ENCODE measurements at places on chromosomes 7 and 10.

GRCh38 chr10:48653944-48654698 lies 30.6 kb upstream of the WDFY4 start:
- DNase-seq: no peak

DNA sequence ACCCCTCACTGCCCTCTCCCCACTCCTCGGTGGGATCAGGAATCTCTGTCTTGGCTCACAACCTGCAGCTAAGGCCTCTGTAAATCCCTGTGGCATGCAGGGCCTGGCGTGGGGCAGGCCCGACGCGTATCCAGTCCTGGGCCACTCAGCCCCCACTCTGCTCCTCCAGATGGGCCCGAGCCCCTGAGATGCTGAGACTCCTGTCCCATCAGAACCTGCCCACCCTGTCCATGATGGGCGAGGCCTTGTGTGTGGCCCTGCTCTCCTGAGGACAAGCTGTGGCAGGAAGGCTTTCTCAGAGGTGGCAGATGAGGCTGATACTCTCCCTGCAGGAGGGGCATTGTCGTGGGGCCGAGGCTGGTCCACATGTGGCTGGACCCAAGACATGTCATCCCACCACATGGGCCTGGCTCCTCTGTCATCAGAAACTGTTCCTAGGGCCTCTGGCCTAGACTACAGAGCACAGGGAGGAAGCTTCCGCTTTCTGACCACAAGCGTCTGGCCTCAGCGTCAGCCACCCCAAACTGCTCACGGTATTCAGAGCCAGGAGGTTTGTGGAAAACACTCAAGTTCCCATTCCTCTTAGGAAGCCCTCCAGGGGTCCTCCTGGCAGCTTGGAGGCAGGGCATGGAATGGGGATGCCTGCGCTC lies 6.0 kb downstream of the ALOX5 start:
- DNase-seq: no peak

DNA sequence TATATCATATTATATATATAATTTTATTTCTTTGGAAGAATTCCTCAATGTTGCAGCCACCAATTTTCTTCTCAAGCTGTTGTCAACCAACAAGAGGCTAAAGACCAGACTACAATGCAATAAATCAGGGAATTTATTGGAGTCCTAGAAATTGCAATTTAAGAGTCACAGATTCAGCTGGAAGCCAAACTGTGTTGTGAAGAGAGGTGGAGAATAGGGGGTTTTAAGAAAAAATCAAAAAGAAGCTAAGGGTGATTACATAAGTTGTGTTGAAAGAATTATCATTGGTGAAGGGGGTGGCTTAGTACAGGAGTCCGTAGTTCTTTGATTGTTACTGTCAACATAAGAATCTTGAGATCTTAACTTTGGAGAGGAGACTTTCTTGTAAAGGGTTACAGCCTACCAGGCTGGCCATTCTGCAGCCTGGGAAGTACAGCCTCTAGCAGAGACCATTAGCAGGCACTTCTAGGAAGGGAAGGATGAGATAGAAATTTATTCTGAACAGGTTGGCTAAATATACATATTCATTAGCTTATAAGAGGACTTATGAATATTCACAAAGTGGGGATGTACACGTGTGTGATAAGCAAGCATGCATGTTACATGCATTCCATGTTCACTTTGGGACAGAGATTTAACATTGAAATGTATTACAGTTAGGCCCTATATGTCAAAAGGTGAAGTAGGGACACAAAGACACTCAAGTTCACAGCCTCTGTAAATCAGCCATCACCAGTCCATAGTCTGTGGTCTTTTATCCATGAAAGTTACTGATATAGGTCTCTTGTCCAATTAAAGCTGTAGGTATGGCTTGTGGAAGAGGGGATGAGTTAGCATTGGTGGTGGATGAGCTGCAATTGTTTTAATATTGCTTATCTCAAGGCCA lies 8.3 kb upstream of the TMEM168 start:
- DNase-seq: no peak

GRCh38 chr7:139618482-139619366 lies 95.2 kb downstream of the CLEC2L start:
- DNase-seq: no peak

- no peak for DNase-seq
These were observed 699 bp downstream of the NRAP start for GRCh38 chr10:113663142-113663541.

DNA sequence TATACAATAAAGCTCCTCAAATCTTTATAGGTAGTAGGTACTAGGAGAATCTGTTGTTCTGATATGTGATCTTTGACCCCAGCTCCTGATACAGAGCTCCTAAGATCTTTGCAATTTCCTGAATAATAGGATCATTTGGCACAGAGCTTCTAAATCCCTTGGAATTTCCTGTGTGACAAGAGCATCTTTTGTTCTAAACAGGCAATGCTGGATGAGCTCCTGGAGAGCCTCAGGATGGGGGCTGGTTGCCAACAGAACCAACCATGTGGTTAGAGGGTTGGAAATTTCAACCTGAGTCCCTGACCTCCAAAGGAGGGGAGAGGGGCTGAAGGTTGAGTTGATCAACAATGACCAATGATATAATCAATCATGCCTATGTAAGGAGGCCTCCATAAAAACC lies 629.0 kb downstream of the CCSER2 start:
- DNase-seq: no peak

GRCh38 chr10:21758696-21759095 lies 224.7 kb downstream of the MLLT10 start:
- no peak for DNase-seq

- DNase-seq: no peak
These were observed 21.7 kb upstream of the MACC1 start for GRCh38 chr7:20238754-20239324.

DNA sequence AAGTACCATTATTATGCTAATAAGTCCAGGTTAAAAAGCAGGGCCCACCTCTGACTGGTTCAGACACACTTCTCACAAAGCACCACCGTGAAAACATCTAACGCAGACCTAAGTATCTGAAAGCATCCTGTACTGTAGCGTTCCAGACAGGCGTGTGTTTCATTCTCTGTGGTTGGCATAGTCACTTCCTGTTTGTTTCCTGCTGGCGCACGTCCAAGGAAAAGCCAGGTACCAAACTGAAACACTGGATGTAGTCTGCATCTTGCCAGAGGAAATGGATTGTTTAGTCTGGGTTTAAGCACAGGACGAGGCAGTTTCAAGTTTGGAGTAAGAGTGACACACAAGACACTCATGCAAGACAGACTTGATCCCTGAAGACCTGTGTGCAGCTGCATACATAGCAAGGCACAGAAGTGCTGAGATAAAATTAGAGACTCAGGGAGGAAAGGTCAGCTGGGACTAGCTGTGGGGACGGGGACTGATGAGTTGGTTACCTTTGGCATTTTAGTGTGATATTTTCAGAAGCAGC lies 23.3 kb downstream of the BPGM start:
- DNase-seq: no peak

DNA sequence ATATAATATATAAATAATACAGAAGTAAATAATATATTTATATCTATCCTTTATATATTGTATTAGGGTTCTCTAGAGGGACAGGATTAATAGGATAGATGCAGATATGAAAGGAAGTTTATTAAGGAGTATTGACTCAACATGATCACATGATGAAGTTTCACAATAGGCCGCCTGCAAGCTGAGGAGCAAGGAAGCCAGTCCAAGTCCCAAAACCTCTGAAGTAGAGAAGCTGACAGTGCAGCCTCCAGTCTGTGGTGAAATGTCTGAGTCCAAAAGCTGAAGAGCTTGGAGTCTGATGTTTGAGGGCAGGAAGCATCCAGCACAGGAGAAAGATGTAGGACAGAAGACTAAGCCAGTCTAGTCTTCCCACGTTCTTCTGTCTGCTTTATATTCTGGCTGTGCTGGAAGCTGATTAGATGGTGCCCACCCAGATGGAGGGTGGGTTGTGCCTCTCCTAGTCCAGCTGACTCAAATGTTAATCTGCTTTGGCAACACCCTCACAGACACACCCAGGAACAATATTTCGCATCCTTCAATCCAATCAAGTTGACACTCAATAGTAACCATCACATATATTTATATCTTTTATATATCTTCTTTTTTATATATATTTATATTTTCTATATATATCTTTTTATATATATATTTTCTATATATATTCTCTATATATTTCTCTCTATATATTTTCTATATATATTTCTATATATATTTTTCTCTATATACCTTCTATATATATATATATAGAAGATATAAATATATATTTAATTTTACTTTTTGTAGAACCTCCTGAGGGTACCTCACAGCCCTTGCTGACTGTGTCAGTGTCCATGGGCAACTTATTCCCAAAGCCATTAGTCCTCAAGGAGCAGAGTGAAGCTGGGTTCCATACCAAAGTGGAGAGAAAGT lies 24.6 kb upstream of the AKR1B10 start:
- no peak for DNase-seq

GRCh38 chr10:19946791-19947190 lies 130.6 kb downstream of the PLXDC2 start:
- no peak for DNase-seq

DNA sequence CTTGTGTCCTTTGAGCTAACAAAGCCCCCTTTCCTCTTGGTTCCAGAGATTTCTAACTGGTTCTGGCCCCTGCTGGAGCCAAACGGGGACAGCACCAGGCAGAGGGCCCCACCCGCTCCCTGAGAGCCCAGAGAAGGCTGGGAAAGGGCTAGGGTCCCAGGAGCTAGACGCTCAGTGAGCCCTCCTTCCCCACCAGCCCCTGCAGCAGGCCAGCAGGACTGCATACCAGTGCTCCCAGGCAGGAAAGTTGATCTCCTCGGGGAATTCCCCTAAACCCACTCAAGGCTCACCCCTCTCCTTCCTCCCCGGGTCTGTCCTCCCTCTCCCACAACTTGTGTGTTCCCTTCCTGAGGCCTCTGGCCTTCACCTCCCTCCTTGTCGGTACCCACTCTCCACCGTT lies 47.7 kb downstream of the PAX2 start:
- no peak for DNase-seq

GRCh38 chr10:72276421-72277339 lies 3.0 kb downstream of the DDIT4 start:
- no peak for DNase-seq

- no peak for DNase-seq
These were observed 207.6 kb downstream of the FRMD4A start for GRCh38 chr10:14123139-14123538.

All from brain pericyte (primary cell).